ENCODE measurements at places on chromosomes 11 and 22. TPM values are rescaled to one million over a fixed set of nuclear protein-coding genes. Genes with fewer than 3 reads are reported as not detected.

DNA sequence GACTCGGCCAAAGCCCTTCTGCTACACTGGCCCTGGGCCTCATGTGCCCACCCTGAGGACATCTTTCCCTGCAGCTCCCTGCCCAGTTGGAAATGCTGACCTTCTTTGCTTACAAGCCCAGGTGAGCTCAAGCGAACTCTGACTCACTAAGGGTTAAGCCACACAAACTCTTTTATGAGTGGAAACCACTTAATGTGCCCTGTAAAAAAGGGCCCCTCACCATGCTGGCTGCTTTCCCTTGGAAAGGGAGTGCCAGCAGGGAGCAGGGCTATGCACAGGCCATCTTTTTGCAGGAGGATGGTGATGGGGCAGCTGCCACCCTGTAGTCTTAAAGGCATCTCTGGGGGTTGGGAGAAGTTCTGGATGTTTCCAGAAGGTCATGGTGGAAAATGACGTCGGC is 18.7 kb downstream of the EHF start:
- no peak for DNase-seq

Gene OR8B4
- total RNA-seq = not detected

- no peak for DNase-seq
These were observed 62.1 kb downstream of the LRP5 start for GRCh38 chr11:68374531-68374930.

GRCh38 chr11:59754494-59754858 is 700 bp upstream of the STX3 start:
- peak; percentile 56 for DNase-seq

DNA sequence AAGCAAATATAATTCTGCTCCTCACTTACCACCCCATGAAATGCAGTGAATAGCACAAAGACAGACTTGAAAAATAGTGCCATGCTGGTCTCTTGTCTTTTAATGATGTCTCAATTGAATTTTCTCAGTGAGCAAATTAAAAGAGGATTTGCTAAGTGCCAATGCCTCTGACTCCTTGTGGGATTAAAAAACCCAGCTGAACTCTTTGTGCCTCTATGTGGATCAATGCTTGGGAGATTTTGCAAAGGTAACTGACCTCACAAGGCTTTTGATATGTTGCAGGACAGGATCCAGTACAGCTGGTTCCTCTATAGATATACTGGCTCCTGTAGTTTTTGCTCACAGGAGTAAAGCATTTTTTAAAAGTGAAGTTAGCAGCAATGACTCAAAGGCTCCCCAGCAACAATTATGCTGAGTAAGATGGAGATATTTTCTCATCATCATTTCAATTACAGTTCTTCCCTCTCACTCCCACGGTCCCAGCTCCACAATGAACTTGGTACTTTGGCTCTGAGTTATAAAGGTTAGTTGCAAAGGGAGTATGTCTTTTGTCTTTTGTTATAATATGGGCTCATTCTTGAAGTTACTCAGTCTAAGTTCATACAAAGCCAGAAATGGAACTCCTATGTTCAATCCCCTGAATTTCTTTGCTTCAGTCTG is 471.5 kb downstream of the LRRC4C start:
- peak; percentile 47 for DNase-seq

- DNase-seq = no peak
These were observed 43.7 kb upstream of the DRD2 start for GRCh38 chr11:113518716-113519495.

- DNase-seq = no peak
These were observed 18.8 kb upstream of the P4HA3 start for GRCh38 chr11:74330075-74330858.

DNA sequence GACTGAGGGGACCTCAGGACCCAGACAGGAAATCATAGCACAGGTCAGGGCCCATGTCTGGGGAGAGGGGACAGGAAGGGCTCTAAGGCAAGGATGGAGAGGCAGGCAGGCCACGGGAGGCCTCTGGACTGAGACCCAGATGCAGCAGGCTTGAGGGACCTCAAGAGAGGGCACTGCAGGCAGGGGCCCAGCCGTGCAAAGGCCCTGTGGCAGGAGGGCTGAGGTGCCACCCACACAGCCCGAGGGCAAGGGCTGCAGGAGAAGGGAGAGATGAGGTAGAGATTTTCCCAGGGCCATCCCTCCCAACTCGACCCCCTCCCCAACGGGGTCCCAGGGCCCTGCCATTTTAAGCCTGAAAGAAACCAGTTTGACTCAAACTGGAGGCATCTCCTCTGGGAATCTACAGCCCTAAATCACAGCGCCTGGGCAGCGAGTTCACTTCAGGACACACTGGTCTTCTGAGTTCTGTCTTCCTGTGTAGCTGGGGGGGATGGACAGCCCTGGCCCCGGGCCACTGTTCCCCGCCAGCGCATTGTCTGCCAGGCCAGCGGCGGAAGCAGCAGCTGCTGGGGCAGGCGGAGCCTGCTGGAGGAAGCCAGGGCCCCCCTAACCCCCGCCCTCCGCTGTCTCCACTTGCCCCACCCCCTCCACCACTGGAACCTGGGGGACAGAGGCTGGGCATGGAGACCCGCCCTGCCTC is 20.3 kb upstream of the WNT7B start:
- DNase-seq = peak; percentile 62

DNA sequence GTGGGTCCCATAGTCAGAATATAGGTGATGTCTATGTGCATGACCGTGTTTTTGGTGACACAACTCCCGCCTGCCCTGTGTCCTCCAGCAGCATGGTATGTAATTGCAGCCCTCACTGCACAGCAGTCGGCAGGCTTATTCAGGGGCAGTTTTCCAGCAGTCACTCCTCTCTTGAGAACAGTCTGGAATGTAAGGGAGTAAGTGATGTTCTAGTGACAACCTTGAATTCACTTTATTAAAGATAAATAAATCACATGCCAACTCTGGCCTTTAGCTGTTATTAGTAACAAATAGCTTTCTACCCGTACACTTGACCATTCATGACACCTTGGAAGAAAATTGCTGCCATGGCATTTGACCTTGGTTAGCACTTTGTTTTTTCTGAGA is 27.9 kb downstream of the ZNRF3 start:
- DNase-seq = no peak

- no peak for DNase-seq
These were observed 55.1 kb upstream of the SPATA19 start for GRCh38 chr11:133900176-133901105.

DNA sequence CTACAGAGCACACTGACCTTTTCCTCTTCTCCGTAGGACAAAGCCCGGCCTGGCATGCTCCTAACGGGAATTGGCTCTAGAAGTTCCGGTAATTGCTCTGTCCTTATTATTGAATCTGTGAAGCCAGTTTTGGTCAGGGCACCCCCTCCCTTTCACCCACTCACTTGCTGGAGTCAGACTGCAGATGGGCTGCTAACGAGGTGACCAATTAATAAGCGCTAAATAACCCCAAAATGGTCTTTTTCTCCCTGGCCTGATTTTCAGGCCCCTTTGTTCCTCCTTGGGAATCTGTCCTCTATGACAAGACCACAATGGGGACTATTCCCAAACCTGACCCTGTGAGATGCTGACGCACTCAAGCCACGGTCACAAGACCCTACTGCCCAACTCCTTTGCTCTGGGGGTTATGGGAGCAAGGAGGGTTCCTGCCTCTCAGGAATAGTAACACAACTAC is 610.0 kb upstream of the CADM1 start:
- peak; percentile 31 for DNase-seq

- no peak for DNase-seq
These were observed 8.4 kb upstream of the MAP6 start for GRCh38 chr11:75677275-75677674.

Gene OR9I1
- not detected for total RNA-seq

Gene SLC37A2
- total RNA-seq = 3.3 TPM

Gene ABCC8
- total RNA-seq = 0.32 TPM

DNA sequence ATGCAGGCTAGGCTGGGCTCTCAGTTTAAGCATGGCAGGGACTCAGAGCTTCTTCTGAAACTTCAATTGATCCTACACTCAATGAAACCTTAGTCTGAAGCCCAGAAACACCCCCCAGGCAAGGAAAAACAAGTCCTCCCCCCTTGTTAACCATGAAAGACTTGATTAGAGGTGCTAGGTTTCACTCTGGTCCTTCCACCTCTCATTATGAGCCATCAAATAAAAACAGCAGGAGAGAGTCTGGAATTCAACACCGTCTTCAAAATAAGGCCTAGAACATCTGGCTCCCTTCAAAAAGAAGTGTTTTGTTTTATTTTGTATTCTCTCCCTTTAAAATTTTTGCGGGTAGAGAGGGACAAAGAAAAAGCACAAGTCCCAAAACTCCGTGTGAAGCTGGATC is 95.7 kb downstream of the NAT10 start:
- DNase-seq = no peak

DNA sequence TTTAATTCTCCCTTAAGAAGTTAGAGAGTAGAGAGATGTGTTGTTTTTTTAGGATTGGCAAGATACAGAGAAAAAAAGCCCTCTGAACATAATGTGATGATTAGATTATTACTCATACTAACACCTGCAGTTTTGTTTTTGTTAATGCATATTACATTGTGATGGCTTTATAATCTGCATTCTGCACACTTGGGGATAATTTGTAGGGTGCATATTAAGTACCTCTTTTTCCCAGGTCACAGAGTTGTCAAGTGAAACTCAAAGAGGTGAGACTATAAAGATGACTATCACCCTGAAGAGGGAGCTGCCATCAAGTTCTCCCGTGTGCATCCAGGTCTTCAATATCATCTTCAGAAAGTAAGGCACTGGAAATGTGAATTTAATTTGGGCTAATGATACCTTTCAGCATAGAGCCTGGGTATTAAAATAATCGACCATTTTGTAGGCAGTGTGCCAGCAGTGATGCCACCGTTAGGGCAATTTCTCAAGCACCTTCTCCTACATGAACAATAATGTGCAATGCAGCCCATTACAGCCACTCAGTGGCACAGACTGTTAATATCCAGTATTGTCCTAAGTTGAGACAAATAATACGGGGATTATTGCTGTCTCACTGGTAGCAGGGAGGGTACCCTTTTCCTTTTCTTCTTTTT is 16.2 kb downstream of the PIWIL4 start:
- DNase-seq = no peak

DNA sequence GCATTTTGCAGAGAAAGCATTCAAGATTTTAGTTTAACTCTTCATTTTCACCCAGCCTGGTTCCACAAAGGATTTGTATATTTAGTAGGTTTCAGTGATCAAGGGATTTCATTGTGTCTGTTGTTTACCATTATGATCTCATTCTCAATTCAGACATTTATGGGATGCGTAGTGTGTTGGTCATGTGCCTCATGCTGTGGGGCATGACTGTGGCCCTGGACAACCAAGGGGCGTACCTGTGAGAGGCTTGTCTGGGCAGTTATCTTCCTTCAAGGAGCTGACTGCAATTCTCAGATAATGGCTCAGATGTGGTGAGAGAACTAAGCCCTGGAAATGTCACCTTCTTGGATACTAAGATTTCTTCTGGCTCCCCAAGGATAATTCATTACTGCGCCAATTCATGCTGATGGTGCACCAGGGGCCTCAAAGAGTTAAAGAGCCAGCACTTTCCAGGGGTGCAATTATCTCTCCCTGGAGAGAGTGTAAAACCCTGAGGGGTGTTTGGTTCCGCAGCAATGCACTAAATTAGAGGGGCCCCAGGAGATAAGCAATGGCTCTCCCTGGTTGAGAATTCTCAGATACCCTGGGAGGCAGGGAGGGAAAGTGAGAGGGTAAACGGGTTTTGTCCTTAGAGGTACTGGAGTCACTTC is 32.2 kb downstream of the SLC6A5 start:
- no peak for DNase-seq

Gene C22orf42
- 0.50 TPM for total RNA-seq

DNA sequence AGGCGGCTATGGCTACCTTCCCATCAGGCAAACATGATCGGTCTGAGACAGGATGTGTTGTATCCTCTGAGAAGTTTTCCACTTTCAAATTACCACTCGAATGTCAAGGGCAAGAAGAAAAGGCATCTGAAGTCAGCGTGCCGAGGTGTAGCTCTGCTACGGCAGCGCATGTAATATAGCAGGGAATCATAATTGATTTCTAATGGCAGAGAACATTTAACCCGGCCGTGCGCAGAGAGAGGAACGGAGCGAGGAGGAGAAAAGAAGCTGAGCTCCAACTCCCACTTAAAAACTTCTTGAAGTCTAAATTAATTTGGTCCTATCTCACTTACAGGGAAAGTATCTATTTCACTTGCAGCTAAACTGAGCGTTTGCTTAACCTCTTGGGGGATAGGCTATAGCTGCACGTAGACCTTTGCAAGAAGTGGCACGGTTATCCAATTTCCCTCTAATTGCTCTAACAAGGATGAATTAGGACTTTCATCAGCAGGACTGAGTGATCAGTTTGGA is 137.3 kb upstream of the KIRREL3 start:
- no peak for DNase-seq

GRCh38 chr11:130328420-130328819 is 13.7 kb upstream of the ZBTB44 start:
- DNase-seq = no peak

- DNase-seq = no peak
These were observed 1291.7 kb downstream of the BRD1 start for GRCh38 chr22:48535868-48536540.

- no peak for DNase-seq
These were observed 92.1 kb upstream of the APOA1 start for GRCh38 chr11:116929414-116930090.

DNA sequence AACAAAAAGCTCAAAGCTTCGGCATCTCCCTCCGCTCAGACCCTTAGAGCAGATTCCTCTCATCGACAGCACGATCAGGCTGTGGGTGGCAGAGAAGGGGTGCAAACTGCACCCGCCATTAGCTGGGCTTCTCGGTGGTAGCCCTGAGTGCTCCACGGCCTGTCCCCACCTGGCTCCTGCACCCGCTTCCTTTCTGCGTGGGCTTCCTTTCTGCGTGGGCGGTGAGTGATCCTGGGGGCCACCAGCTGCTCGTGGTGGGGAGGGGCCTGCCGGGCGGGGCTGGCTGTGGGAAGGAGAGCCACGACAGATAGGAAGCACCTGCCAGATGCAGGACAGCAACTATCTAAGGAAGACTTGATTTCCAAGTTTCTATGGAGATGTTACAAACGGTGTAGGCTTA is 55.0 kb downstream of the BRD1 start:
- DNase-seq = no peak

Gene TBC1D10A
- total RNA-seq = 10.2 TPM

DNA sequence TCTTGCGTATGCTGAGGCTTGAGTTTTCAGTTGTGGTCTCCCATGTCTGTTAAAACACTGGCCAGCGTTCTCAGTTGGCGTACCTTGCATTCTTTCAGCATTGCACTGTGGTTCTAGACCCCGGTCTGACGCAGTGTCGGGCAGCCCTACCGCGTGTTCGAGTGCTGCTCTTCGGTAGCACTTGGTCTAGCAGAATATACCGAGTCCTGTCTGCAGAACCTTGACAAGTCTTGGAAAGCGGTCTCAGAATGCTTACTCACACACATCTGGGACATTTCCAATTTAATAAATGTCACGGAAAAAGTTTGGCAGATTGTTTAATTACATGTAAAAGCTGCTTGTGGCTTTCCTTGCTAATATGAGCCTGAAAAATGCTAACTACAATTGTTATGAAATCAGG is 32.6 kb downstream of the PPFIA1 start:
- no peak for DNase-seq

GRCh38 chr11:71342951-71343827 is 90.8 kb upstream of the SHANK2 start:
- DNase-seq = peak; percentile 72
